Activated CD4-positive, alpha-beta T cell treated with anti-CD3 and anti-CD28 coated beads, Interleukin-2, amount 50 U/mL, for 4 hours (primary cell): ENCODE measurements at places on chromosomes 3 and 15.

- no peak for DNase-seq
These were observed 66.3 kb downstream of the CCR1 start for GRCh38 chr3:46141813-46142212.

DNA sequence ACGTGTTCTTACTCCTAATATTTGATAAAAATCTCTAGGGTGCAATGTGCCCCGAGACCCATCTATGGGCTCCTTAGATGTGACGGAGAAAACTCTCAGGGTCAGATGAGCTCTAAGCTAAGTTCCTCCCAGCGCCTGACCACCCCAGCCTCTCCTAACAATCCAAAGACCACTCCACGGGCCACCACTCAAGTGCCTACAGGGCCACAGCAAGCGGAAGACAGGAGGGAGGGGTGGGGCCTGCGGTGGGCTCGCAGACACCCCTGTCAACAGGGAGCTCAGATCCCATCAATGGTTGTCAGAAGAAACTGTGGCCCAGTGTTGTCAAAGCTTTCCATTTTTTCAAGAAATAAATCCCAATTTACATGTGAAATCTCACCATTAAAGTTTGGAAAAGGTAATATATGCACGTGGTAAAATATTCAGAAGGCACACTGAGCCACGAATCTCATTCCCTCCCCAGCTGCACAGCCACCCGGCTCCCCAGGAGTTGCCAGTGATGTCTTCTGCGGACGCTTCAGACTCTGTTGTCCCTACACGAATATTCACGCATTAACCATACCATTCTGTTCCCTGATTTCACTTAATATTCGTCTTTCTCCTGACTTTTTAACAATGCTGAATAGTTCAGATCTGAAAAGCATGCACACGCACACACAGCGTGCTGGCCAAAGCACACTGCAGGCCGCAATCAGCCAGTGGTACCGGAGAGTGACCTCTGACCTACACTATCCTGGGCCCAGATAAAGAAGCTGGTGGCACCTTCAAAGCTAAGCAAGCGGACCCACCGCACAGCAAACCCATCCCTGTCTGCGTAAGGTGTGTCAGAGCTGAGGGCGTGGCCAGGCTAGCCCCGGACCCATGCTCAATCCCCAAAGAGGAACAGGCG lies 19.1 kb downstream of the TNK2 start:
- DNase-seq, result no peak

DNA sequence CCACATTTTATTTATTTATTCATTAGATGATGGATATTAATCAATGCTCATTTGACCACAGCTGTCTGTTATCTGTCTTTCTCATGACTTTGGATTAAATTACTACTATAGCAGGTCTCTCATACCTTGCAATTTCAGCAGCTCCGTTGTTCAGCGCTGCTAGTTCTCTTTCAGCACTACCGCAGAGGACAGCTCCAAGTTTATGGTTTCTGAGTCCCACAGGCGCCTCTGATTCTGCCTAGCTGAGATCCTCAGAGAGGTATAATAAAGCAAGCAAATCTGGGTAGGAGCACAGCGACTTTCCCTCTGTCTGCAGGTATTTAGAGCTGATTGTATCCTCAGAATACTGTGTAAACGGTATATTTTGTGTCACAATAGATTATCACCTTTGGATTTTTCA lies 204.9 kb downstream of the CNTN4 start:
- DNase-seq, result no peak

DNA sequence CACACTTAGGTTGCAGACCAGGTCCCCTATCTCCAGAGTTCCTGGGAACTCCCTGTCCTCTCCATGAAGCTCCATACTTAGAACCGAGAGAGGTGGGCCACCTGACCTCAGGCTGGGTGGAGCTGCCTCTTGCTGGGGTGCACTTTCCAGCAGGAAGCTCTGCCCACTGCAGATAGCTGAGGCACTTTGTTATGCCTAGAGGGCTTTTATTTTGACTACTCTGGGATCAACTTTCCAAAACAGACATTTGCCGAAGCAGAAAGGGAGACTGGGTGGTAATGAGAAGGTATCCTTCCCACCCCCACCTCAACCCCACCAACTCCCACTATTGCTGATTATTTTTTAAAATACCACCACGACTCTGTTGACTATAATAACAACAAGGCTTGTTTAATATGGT lies 54.7 kb downstream of the CLDN11 start:
- DNase-seq, result no peak

GRCh38 chr15:93049914-93050578 lies 39.0 kb downstream of the RGMA start:
- DNase-seq, result no peak

GRCh38 chr15:57507111-57507510 lies 84.6 kb upstream of the MYZAP start:
- no peak for DNase-seq
